ENCODE measurements at places on chromosomes 7 and 10. TPM values are rescaled to one million over a fixed set of nuclear protein-coding genes. Genes with fewer than 3 reads are reported as not detected.

DPYSL4 gene
- 19.4 TPM for polyA plus RNA-seq

TRPV6 gene
- 13.3 TPM for polyA plus RNA-seq

GALNT17 gene
- 5.3 TPM for polyA plus RNA-seq

LIPF gene
- polyA plus RNA-seq, result 0.36 TPM
